Stimulated activated CD8-positive, alpha-beta memory T cell treated with anti-CD3 and anti-CD28 coated beads, Interleukin-7, amount 100 ng/mL, for 24 hours (primary cell): ENCODE measurements at places on chromosomes 3 and 15.

- no peak for DNase-seq
These were observed 103.7 kb upstream of the ATP2B2 start for GRCh38 chr3:10609134-10609533.

DNA sequence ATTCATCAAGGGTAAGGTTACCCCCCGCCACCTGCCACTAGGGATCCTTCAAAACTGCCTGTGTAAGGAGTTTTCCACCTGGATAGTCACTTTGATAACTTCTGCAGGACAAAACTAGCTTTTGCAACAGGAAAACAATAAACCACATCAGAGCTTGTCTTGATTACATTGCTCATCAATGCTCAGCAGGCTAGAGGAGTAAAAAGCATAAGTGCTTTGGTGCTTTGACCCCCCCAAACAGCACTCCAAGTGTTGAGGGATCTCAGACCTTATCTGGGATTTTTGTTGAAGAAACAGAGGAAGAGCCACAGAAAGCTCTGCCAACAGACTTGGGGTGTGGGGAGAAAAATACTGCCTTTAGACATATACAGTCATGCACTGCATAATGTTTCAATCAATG is 10.8 kb upstream of the PHLDB2 start:
- DNase-seq, result no peak

- no peak for DNase-seq
These were observed 479.4 kb downstream of the NTRK3 start for GRCh38 chr15:87777054-87777561.

- no peak for DNase-seq
These were observed 67.8 kb upstream of the IGF1R start for GRCh38 chr15:98580572-98580971.

DNA sequence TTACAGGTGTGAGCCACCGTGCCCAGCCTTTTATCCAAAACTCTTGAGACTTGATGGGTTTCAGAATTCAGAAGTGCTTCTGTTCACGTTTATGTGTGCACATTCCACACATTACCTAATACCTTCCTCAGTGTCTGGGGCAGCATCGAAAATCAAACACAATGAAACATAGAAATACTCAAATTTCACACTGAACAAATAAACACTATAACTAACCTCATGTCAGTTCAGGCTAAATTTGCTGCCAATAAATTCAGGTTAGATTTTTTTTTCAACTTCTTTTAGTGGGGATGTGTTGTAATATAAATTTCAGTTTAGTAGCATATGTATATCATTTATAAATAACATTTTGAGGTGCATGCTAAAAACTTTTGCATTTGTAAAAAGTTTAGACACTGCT is 2.8 kb downstream of the EIF2AK4 start:
- DNase-seq, result no peak

- DNase-seq, result no peak
These were observed 552.2 kb upstream of the SUCLG2 start for GRCh38 chr3:68206524-68207117.

- DNase-seq, result no peak
These were observed 218.4 kb upstream of the MLF1 start for GRCh38 chr3:158352551-158352950.

GRCh38 chr3:39401983-39402382 is 4.5 kb upstream of the RPSA start:
- no peak for DNase-seq

- no peak for DNase-seq
These were observed 12.6 kb downstream of the KAT2B start for GRCh38 chr3:20052851-20053250.

DNA sequence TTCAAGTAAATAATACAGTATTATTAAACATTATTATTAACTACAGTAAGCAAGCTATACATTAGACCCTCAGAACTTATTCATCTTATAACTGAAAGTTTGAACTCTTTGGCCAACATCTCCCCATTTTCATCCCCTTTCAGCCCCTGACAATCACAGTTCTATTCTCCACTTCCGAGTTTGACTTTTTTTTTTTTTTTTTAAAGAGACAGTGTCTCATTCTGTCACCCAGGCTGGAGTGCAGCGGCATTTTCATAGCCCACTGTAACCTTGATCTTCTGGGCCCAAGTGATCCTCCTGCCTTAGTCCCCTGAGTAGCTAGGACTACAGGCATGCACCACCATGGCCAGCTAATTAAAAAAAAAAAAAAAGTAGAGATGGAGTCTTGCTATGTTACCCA is 41.3 kb upstream of the LRIG1 start:
- DNase-seq, result no peak

DNA sequence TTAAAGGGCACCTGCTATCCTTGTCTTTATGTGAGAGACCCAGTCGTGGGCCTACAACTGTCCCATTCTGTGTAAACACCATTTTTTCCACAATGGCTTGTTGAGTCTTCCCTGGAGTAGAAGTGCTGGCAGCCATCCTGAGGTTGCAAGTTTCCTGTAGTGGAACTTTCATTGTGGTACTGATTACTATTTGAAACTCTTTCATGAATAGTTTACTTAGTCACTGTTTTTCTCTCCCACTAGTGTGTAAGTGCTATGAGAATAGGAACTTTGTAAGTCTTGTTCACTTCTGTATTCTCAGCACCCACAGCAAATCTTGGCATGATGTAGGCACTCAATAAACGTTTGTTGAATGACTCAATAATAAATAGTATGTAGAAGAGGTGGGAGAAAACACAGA is 48.6 kb downstream of the RARB start:
- DNase-seq, result no peak

GRCh38 chr3:153595186-153595815 is 433.3 kb downstream of the RAP2B start:
- no peak for DNase-seq

DNA sequence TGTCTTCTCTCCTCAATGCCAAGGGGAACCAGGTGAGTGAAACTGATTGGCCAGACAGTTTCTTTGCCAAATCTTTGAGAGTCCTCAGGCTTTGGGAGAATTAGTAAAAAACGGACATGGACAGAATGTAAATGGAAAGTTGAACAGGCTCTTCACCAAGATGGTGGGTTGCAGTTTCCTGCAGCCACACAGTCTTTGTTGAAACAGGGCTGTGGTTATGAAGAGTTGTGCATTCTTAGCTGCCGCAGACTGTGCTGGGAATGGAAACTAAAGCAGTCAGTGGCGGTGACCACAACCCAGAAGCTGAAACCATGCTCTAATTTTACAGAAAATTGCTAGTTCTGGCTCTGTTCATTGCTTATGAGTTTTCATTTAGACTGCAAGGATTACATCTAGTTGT is 42.1 kb upstream of the TASOR start:
- peak; percentile 30 for DNase-seq

DNA sequence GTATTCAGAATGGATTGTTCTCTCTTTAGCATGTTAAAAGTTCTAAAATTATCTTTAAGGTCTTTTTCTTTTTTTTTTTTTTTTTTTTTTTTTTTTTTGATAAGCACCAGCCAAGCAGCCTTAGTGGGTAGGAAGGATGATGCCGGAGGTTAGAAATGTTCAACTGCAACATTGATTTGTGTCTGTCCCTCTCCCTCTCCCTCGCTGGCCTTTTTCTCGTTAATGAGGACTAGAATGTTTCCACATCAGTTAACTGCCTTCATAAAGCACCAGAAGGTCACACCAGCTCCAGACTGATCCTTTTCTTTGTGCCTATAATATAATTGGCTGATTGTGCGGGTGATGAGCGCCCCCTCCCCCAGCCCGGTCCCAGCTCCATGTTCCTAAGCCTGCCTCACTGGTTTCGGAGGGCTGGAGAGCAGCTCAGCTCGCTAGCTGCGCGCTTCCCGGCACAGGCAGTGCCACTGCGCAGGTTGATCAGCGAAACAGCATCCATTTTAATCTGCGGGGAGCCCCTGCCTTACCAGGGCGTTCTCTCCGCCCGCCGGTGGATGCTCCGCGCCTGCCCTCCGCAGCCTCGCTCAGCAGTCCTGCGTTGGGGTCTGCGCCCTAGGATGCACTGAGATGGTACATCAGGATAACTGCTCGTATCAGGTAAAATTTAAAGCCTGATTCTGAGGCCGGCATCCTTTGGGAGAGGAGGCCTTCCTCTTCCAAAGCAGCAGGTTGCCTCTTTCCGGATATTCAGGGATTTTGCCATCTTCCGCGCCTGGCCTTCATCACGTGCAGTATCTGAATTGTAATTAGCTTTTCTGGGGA is 148.9 kb upstream of the IL12A start:
- no peak for DNase-seq

- no peak for DNase-seq
These were observed 27.7 kb upstream of the SMAD3 start for GRCh38 chr15:67037694-67038093.

- no peak for DNase-seq
These were observed 136.7 kb upstream of the DAZL start for GRCh38 chr3:16741890-16742289.

DNA sequence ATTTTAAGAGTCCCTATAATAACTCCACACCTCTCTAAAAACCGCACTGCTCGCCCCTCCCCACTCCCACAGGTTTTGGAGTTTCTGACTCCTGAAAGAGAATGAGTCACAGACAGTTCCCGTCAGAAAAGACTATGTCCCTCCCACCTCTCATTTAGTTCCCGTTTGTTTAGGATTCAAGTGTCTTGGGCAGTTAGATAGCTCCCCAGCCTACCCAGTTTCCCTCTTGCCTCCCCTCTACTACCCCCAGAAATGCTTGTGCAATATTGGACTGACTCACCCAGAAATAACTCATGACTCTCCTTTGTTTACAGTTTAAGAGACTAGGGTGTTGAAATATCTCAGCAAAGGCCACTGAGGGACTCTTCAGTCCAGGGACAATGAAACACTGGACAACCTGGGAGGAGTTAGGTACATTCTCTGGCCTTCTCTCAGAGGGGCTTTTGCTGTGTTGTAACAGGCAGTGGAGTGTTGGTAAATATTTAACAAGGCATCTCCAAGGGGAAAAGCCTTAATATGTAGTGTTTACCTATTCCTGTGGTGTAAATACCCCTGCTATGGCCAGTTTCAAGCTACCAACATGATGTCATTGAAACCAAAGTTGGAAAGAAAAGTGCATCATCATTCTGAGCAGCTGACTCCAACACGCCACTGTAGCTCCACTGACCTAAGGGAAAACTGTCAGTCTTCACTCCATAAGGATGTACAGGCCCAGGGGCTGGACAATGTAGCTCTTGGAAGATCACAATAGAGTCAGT is 96.1 kb upstream of the CHD2 start:
- DNase-seq, result peak; percentile 55

- no peak for DNase-seq
These were observed 24.7 kb upstream of the MCTP2 start for GRCh38 chr15:94206463-94207167.

GRCh38 chr3:110504401-110504800 is 567.2 kb upstream of the NECTIN3 start:
- DNase-seq, result no peak

DNA sequence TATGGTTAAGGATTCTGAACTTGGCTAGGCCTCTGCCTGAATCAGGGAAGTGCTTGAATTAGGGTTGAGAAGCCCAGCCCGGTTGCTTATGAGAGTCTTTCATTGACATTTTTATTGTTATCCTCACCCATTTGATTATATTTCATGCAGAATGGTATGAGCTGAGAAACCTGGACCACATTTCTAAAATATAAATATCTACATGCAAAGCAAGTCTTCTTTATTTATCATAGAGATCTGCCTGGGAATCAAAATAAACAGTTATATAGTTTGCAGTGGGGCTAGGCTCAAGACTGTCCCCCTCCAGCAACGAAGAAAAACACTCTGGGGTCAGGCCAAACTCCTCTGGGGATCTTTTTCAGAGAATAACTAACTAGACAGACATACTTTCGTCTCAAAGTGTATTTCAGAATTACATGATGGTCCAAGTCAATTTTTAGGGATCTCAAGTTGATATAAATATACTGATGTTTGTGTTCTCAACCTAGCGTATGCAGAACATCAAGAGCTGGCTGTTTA is 675.4 kb upstream of the NR2F2 start:
- DNase-seq, result no peak

DNA sequence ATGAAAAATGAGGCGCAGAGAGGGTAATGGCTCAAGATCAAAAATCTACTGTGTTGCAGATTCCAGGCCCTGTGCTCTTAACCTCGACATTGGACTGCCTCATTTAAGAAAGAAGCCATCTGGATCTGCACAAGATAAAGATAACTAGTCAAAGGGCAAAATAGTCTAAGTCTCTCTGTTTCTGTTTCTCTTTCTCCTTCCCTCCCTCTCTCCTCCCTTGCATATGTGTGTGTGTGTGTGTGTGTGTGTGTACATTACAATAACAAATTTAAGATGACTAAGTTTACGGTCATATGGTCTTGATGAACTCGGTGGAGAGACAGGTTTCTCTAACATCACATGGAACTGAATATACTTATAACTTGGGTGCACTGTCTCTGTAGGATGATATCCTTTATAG is 69.2 kb downstream of the MEIS2 start:
- DNase-seq, result no peak

- DNase-seq, result no peak
These were observed 37.2 kb downstream of the BHLHE40 start for GRCh38 chr3:5016211-5017161.

- no peak for DNase-seq
These were observed 18.4 kb upstream of the LYZL4 start for GRCh38 chr3:42428830-42429229.

- no peak for DNase-seq
These were observed 130.5 kb upstream of the LMCD1 start for GRCh38 chr3:8371085-8371551.

GRCh38 chr3:22236490-22237270 is 485.7 kb upstream of the ZNF385D start:
- DNase-seq, result no peak

GRCh38 chr3:5187920-5188418 is 462 bp downstream of the EDEM1 start:
- DNase-seq, result no peak
